ENCODE measurements at places on chromosomes 5 and 9.

- no peak for DNase-seq
These were observed 102.0 kb upstream of the SMC5 start for GRCh38 chr9:70156729-70157128.

DNA sequence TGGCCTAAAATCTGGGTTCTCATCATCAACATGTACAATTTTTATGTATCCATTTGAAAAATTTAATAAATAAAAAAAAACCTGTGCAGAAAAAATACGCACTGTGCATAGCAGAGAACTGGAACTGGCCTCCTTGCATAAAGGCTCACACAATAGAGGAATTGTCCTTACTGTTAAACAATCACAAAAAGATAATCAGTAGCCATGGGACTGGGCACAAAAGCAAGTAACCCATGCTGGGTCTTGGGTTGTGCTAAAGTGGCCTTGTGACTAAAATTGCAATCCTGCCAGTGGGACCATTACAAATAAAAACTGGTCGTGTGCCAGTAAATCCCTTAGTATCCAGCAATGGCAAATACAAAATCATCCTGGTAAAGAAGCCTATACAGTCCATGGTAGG, 1646.6 kb downstream of the MAT2B start:
- DNase-seq = no peak

DNA sequence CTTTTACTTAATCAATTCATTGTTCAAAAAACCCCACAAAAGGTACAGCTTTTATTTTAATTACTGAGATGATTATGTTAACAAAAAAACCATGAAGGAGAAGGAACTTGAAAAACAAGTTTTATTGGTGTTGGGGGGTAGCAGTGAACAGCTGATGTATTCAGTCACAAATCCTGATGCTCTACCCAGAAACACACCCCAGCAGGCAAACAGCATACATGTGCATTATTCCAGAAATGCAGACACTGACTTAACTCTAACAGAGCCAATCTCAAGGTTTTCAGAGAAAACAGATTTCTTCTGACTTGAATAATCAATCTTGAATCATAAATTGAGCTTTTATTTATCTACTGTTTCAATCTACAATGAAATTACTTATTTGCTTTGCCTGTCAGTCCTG, 175.2 kb downstream of the ZSWIM6 start:
- no peak for DNase-seq

DNA sequence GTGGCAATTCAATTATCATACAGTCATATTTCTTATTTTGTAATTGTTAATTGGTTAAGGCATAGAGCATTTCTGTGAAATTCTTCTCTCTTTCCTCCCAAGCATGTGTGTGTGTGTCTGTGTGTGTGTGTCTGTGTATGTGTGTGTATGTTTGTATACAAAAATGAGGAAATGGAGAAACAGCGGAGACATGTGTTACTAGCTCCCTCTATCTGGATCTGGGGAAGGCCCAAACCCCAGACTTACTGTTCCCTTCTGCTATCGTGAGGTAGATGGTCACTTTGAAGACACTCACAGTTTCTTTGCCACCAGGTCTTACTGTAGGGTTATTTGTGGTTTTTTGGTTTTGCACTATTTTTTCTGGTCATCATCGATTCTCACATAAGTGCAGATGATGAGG, 11.4 kb upstream of the C5orf63 start:
- no peak for DNase-seq
